Germinal center (tissue), 1 donor: ENCODE measurements at places on chromosomes 11 and 22.

GRCh38 chr11:134657631-134658030 lies 245.6 kb upstream of the B3GAT1 start:
- DNase-seq: no peak

GRCh38 chr22:38441620-38442287 lies 13.2 kb downstream of the KCNJ4 start:
- DNase-seq: no peak

DNA sequence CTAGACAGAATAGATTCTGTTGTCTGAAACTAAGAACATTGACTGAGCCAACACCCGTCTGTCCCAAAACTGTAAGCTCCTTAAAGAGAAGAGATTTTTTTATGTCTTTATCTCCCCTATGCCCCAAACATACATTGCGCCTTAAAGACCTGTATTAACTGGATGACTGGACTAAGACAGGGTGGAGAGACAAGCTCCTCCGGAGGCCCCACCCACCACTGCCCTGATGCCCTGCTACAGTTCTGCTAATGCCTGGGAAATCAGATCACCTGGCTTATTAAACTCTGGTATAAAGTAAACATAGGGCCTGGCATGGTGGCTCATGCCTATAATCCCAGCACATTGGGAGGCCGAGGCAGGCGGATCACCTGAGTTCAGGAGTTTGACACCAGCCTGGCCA lies 203.7 kb downstream of the TENM4 start:
- DNase-seq: no peak

- peak; percentile 78 for DNase-seq
These were observed 1.6 kb upstream of the ELFN2 start for GRCh38 chr22:37428649-37429586.

GRCh38 chr11:64223001-64223651 lies 2.9 kb downstream of the TRPT1 start:
- no peak for DNase-seq

- DNase-seq: no peak
These were observed 271.6 kb upstream of the CADM1 start for GRCh38 chr11:115775846-115776245.

- DNase-seq: no peak
These were observed 1.5 kb downstream of the PRRG4 start for GRCh38 chr11:32831221-32831620.

GRCh38 chr11:8671651-8672062 lies 10.8 kb downstream of the TRIM66 start:
- no peak for DNase-seq

DNA sequence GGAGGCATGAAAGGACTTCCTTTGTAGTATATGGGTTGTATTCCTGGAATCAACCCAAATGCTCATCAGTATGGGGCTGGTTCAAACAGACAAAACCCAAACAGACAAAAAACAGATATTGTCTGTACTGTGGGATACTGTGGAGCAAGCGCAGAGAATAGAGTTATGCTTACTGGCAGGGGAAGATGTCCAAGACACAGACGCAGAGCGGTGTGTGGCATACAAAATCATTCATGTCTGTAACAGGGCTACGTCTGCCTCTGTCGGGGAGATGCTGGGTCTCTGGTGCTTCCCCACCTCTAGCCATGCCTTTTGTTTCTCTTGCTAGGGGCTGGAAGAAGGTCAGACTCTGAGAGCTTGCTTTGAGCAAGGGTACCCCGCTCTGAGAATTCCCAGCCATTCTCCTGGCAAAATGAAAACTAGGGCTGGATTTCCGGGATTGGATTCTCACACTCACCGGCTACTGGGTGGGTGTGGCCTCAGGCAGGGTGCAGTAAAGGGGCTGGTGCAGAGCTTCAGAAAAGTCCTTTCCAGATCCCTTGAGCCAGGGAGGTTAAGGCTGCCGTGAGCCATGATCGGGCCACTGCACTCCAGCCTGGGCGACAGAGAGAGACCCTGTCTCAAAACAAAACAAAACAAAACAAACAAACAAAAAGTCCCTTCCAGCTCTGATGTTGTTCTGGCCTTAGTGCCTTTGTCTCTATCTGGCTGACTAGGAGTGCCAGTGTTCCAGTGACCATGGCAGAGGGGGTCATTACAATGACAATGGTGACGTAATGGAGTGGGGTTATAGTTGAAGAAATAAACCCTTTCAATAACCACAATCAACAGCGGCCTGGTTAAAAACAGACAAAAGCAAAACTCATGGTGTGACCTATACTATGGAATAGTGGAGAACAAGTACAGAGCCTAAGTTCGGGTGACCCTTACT lies 2.9 kb upstream of the ABCC8 start:
- DNase-seq: no peak

DNA sequence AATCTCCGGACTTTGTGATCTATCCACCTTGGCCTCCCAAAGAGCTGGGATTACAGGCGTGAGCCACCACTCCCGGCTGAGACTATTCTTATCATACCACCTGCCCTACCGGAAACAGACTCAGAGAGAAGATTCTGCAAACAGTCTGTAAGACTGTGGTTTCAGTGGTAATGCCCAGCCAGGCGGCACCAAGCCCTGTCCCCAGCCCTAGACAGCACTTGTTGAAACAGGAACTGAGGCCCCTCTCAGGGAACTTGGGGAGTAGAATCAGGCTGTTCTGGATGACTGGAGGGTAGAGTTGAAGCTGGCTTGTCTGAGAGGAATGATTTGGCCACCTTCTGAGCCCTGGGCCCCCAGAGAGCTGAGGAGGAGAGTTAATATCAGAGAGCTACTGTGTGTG lies 1.3 kb upstream of the INSC start:
- DNase-seq: peak; percentile 76
